ENCODE measurements at places on chromosomes 16 and 17.

GRCh38 chr16:81337097-81337496 lies 22.3 kb downstream of the GAN start:
- DNase-seq, result no peak
- H3K27ac ChIP-seq, result no peak overlapping the region

DNA sequence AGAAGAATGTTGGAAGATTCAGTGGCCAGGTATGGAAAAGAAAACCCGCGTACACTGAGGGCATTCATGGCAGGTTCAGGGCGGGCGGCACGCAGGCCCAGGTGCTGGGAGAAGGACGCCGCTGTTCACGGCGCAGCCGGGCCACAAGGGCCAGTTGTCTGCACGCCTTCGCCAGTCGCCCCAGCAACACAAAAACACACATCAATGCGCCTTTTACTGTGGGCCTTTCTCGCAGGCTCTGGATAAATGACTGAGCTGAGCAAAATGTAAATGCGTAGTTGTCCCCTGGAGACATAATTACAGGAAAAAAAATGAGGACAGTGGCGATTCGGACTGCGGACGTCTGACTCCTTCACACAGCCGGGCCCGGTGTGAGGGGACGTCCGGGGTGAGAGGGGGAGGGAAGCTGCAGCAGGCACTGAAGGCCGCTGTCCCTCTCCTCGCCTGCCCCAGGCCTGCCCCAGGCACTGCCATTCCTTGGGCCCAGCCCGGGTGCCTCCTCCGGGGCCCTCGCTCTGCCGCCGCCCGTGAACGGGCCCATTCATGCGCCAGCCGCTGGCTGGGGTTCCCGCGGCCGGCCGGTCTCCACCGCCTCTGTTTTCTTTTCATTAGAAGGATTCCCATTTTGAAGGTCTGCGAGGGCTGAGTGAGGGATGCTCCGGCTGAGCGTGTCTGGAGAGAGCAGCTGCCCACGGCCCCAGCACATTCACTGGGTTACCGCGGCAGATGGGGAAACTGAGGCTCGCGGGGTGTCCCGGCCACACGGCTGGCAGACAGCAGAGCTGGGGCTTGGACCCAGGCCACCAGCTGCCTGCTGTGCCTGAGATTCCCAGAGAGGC lies 6.5 kb upstream of the ZNF469 start:
- no peak for DNase-seq
- no peak overlapping the region for H3K27ac ChIP-seq
- no peaks in the 10 kb centered on the region for H3K36me3 ChIP-seq
- H3K4me1 ChIP-seq, result no peaks in the 10 kb centered on the region

DNA sequence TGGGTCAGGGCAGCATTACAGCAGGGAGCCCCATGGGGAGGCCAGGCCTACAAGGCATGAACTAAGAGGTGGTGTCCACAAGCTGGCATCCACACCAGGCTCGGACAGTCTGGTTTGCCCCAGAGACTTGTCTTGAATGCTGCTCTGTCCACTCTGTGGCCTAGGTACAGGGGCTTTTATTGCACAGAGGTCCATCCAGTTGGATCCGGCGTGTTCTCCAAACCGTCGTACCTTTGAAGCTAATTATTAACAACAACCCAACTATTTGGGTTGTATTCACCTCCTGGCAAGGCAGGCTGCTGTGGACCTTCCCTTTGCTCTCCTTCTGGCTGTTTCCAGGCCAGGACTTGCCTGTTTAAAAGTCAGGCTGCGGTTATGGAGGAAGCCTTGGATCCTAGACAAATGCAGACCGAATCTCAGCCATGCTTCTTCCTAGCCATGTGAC lies 123.4 kb downstream of the CLEC16A start:
- no peaks in the 10 kb centered on the region for H3K4me1 ChIP-seq
- no peak overlapping the region for H3K4me3 ChIP-seq
- no peak for DNase-seq
- H3K27me3 ChIP-seq, result no peaks in the 10 kb centered on the region

GRCh38 chr16:11411059-11411550 lies 65.8 kb downstream of the RMI2 start:
- H3K27ac ChIP-seq, result no peak overlapping the region
- H3K27me3 ChIP-seq, result peaks cover 1% of the 10 kb centered on the region
- DNase-seq, result no peak
- H3K36me3 ChIP-seq, result no peaks in the 10 kb centered on the region
- no peak overlapping the region for H3K4me3 ChIP-seq

Data from memory B cell (primary cell).